Neural crest cell (in vitro differentiated cells): ENCODE measurements at places on chromosomes 7 and 10. TPM values are rescaled to one million over a fixed set of nuclear protein-coding genes. Genes with fewer than 3 reads are reported as not detected.

The PURB gene
- total RNA-seq: 26.2 and 27.3 TPM in 2 replicates

The FAM180A gene
- not detected in 2 replicates for total RNA-seq

The ABCF2 gene
- total RNA-seq: 67.0 and 68.2 TPM in 2 replicates

The LBX1 gene
- total RNA-seq: 1.0 and 1.1 TPM in 2 replicates

The TLX1 gene
- total RNA-seq: 0.16 and 0.33 TPM in 2 replicates

The AKR1D1 gene
- total RNA-seq: not detected in 2 replicates

DNA sequence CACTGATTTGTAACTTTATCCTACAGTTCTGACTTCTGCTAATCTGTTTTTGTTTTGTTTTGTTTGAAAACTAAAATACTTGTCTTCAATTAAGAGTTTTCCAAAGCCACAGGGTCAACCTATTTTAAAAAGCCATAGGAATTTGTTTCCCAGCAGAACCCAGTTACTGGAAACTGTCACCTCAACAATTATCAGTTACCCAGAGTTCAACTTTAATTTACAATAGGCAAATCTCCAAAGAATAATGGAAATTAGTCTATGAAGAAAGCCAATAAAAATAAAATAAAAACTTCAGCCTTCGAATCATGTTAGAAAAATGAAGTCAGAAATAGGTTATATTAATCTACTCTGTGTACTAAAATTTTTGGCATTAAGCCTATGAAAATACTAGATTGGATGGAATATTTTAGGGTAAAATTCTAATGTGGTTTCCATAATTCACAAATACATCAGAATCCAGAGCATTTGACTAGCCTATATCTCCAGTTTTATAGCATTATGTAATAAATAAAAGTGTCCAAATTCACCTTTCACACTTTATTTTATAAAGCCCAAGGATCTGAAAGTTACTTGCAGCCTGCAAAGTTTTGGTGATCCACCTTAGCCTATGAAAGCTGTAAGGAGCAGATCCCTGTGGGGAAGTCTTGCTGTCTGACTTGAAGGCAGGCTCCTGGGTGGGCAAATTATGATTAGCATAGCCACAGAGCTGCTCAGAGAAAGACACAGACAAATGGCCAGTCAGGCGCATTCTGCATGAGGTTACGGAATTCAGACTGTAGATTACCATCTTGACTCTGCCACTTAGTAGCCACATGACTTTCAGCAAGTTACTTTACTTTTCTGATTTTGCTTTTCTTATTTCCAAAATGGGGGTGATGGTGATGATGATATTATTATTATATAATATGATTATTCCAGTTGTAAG is 250.0 kb upstream of the HGF start:
- no peaks in the 10 kb centered on the region for H3K4me1 ChIP-seq
- DNase-seq: no peak
- H3K4me3 ChIP-seq: no peak overlapping the region
- H3K27me3 ChIP-seq: no peaks in the 10 kb centered on the region
- H3K36me3 ChIP-seq: no peaks in the 10 kb centered on the region
- H3K27ac ChIP-seq: no peak overlapping the region

DNA sequence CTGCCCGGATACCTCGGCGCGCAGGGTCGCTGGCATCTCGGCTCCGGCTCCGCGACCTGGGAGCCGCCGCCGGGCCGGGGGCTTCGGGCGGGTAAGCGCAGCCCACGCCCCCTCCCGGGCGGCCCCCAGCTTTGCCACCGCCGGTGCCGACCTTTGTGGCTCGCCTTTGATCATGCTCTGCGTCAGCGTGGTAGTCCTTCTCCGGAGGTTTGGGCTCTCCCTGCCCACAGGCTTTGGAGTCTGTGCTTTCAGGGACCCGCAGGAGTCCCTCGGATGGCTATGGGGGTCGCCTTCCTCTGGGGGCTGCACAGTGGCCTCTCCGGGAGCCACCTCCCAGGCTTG is 7.3 kb downstream of the ATP6V1F start:
- peaks cover 29% of the 10 kb centered on the region for H3K27me3 ChIP-seq
- peak overlapping the region; percentile 67 for H3K27ac ChIP-seq
- H3K4me3 ChIP-seq: peak overlapping the region; percentile 88
- DNase-seq: peak; percentile 33
- H3K36me3 ChIP-seq: peaks cover 2% of the 10 kb centered on the region
- peaks cover 15% of the 10 kb centered on the region for H3K4me1 ChIP-seq

- H3K27me3 ChIP-seq: no peaks in the 10 kb centered on the region
- H3K4me3 ChIP-seq: no peak overlapping the region
- peak overlapping the region; percentile 90 for H3K27ac ChIP-seq
- H3K4me1 ChIP-seq: peaks cover 4% of the 10 kb centered on the region
- H3K36me3 ChIP-seq: no peaks in the 10 kb centered on the region
- peak; percentile 13 for DNase-seq
Measured at GRCh38 chr7:138008588-138009349, 6.9 kb upstream of the CREB3L2 start.

- no peaks in the 10 kb centered on the region for H3K4me1 ChIP-seq
- no peak for DNase-seq
- H3K4me3 ChIP-seq: no peak overlapping the region
- H3K27ac ChIP-seq: no peak overlapping the region
- H3K36me3 ChIP-seq: peaks cover 2% of the 10 kb centered on the region
Measured at GRCh38 chr7:155122831-155123230, 52.7 kb downstream of the HTR5A start.

DNA sequence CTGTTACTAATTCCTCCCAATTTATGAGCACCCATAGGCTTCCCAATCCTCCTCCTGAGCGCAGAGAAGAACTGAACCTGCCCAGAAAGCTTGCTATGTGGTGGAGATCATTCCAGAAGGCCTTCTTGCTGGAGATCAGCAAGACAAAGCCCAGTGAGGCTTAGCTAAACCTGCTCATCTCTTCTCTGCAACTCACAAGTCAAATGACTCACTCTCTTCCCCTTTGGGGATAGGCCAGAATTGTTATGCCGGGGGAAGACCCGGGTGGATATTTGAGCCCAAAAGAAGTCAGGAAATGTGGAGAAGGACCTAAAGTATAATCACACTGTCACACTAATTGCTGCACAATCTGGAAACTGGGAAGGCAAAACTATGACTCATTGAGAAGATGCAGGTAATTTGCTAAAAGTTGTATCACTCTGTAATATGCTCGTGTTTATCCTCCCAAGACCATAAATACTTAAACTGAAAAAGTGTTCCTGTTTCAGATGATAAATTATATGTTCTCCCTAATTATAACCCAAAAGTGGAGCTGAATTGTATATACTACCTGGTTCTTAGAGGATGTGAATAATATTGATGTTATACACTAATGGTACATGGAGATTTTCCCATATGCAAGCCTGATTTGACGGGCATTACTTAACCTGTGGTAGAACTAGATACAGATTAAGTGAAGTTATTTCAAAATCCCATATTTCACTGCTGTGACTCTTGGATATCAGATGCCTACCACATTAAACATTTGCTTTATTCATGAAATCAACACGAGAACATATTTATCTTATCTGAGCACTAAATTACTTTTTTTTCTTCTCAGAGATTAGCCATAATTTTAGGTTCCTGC is 6.4 kb downstream of the NEBL start:
- peaks cover 2% of the 10 kb centered on the region for H3K36me3 ChIP-seq
- no peak for DNase-seq
- no peak overlapping the region for H3K4me3 ChIP-seq
- no peak overlapping the region for H3K27ac ChIP-seq
- no peaks in the 10 kb centered on the region for H3K27me3 ChIP-seq

DNA sequence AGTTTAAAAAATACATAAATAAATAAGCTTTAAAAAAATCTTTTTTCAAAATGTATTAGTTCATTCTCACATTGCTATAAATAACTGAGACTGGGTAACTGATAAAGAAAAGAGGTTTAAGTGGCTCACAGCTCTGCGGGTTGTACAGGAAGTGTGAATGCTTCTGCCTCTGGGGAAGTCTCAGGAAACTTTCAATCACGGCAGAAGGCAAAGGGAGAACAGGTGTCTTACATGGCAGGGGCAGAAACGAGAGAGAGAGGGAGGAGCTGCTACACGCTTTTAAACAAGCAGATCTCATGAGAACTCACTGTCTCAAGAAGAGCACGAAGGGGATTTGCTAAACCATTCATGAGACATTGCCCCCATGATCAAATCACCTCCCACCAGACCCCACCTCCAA is 114.6 kb downstream of the DNAJC1 start:
- peak overlapping the region; percentile 35 for H3K27ac ChIP-seq
- no peak for DNase-seq
- peaks cover 48% of the 10 kb centered on the region for H3K36me3 ChIP-seq
- H3K4me1 ChIP-seq: peaks cover 11% of the 10 kb centered on the region
- H3K27me3 ChIP-seq: no peaks in the 10 kb centered on the region

DNA sequence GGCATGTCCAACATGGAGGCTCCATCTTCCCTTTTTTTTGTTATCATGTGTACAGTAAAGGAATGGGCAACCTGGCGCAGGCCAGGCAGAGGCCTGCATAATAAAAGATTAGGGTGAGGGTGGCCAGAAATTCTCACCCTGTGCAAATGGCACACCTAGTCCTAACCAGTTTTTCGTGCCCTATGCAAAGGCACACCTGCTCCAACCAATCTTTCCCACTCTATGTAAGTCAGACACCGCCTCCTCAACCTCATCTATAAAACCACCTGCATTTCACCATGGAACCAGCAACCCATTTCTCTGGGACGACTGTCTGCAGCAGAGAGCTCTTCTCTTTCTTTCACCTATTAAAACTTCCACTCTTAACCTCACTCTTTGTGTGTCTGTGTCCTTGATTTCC is 16.1 kb downstream of the TBATA start:
- no peak for DNase-seq
- H3K27ac ChIP-seq: no peak overlapping the region
- no peak overlapping the region for H3K4me3 ChIP-seq
- no peaks in the 10 kb centered on the region for H3K27me3 ChIP-seq
- no peaks in the 10 kb centered on the region for H3K4me1 ChIP-seq

- H3K4me3 ChIP-seq: no peak overlapping the region
- peaks cover 15% of the 10 kb centered on the region for H3K36me3 ChIP-seq
- no peak for DNase-seq
- H3K27ac ChIP-seq: no peak overlapping the region
- H3K27me3 ChIP-seq: no peaks in the 10 kb centered on the region
- H3K4me1 ChIP-seq: peaks cover 45% of the 10 kb centered on the region
Measured at GRCh38 chr7:158328376-158329013, 259.1 kb downstream of the PTPRN2 start.

DNA sequence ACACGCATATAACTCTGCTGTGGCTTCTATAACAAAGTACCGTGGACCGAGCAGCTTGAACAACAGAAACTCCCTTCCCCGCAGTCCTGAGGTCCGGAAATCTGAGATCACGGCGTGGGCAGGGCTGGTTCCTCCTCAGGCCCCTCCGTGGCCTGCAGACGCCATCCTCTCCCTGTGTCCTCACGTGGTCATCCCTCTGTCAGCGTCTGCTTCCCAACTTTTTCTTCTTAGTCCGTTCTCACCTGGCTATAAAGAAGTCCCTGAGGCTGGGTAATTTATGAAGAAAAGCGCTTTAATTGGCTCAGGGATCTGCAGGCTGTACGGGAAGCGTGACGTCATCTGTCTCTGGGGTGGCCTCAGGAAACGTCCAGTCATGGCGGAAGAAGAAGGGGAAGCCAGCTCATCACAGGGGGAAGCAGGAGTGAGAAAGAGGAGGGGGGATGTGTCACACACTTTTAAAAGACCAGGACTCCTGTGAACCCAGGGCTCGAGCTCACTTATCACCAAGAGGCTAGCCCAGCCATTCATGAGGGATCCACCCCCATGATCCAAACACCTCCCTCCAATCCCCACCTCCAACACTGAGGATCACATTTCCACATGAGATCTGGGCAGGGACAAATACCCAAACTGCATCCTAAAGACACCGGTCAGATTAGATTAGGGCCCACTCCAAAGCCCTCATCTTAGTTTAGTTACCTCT is 91.2 kb upstream of the INSIG1 start:
- no peak overlapping the region for H3K4me3 ChIP-seq
- H3K27me3 ChIP-seq: peaks cover 2% of the 10 kb centered on the region
- peak overlapping the region; percentile 91 for H3K27ac ChIP-seq
- no peak for DNase-seq

- peaks cover 7% of the 10 kb centered on the region for H3K4me1 ChIP-seq
- H3K4me3 ChIP-seq: no peak overlapping the region
- no peak overlapping the region for H3K27ac ChIP-seq
- no peaks in the 10 kb centered on the region for H3K27me3 ChIP-seq
- no peaks in the 10 kb centered on the region for H3K36me3 ChIP-seq
Measured at GRCh38 chr7:110591341-110591740, 499.6 kb upstream of the LRRN3 start.

DNA sequence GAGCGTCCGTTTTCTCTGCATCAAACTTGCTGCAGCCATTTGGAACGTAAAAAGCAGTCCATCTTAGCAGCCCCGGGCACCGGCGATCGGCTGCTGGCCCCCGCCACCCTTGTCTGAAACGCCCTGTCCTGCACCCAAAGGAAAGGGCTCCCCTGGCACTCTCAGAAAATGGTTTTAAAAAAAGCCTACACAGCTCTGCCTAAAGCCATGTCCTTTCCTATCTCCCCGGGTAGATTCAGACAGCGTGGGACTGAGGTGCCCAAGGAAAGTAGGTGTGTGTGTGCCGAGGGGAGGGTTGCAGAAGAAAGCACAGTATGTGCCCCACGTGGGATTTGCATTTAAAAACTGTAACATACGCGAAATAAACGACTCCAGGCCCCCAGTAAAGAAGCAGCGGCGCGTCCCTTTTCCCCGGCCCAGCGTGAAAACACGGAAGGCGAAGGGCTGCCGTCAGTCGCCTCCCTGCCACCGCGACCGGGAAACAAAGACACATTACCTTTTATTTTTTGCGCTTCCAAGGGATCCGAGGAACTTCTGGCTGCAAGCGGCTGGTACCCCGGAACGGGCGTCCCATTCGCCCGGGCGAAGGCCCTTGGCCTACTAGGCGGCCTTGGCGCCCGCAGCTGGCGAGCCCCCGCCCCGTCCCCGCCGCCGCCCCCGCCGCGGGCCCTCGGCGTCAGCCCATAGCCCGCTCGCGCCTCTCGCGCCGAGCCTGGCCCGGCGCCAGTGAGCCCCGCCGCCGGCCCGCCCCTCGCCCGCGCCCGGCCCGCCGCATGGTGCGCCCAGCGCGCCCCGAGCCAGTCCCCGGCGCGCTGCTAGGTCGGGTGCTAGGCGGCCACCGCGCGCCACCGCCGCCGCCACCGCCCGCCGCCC is 304.6 kb downstream of the PRPF18 start:
- peak overlapping the region; percentile 96 for H3K4me3 ChIP-seq
- peaks cover 4% of the 10 kb centered on the region for H3K27me3 ChIP-seq
- peaks cover 3% of the 10 kb centered on the region for H3K36me3 ChIP-seq
- H3K4me1 ChIP-seq: peaks cover 71% of the 10 kb centered on the region
- peak; percentile 24 for DNase-seq
- peak overlapping the region; percentile 95 for H3K27ac ChIP-seq

- H3K27ac ChIP-seq: peak overlapping the region; percentile 96
- H3K36me3 ChIP-seq: peaks cover 26% of the 10 kb centered on the region
- H3K4me3 ChIP-seq: peak overlapping the region; percentile 100
- H3K27me3 ChIP-seq: no peaks in the 10 kb centered on the region
Measured at GRCh38 chr10:100345570-100346330, 1.3 kb upstream of the SCD start.
